ENCODE measurements at places on chromosomes 6 and 20. TPM values are rescaled to one million over a fixed set of nuclear protein-coding genes. Genes with fewer than 3 reads are reported as not detected.

DNA sequence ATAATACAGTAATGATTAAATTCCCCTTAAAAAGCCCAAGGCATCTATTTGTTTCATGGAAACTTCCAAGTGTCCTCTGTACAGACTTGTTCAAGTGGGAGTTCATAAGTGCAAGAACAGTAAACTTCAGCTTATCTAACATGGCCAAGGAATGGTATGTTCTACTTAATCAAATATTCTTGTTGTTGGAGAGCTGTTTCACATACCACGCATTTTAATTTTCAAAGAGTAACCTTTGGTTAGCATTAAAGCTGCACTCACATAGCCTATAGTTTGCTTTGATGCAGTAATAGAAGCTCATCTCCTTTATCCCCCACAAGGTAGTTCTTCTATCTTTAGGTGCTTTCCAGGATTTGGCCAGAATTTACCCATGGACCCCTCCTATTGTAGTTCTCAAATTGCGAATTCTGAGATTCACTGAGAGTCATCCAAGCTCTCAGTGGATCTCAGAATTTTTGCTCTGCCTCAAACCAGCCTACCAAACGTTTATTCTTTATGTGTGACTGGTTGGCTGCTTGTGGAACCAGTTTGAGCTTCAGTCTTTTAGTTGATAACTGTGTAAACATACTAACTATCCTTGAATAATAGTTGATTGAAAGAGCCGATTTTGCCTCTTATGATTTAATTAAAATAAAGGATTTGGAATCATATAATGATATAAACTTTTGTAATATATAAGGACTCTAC, 668.0 kb upstream of the FLRT3 start:
- no peak overlapping the region for H3K4me3 ChIP-seq
- no peak overlapping the region for H3K27ac ChIP-seq
- no peaks in the 10 kb centered on the region for H3K4me1 ChIP-seq
- H3K27me3 ChIP-seq, result no peaks in the 10 kb centered on the region
- no peaks in the 10 kb centered on the region for H3K36me3 ChIP-seq

DNA sequence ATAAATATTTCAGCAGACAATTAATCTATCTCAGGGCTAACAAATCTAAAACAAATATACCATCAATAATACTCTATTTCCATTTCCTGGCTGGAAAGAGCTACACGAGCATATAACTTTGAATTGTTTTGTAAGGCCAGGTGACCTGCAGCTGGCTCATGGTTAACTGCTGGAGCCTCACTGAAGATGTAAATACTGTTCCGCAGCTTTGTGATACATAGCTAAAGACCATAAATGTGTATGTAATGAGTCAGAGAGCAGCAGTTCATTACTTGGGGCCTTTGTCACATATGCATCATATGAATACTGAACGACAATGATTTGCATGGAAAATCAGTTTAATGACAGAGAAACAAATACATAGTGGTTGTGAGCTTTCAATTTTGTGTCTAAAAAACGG, 109.4 kb upstream of the CCN2 start:
- H3K27ac ChIP-seq, result no peak overlapping the region
- no peaks in the 10 kb centered on the region for H3K36me3 ChIP-seq
- no peaks in the 10 kb centered on the region for H3K4me1 ChIP-seq
- H3K27me3 ChIP-seq, result no peaks in the 10 kb centered on the region

DNA sequence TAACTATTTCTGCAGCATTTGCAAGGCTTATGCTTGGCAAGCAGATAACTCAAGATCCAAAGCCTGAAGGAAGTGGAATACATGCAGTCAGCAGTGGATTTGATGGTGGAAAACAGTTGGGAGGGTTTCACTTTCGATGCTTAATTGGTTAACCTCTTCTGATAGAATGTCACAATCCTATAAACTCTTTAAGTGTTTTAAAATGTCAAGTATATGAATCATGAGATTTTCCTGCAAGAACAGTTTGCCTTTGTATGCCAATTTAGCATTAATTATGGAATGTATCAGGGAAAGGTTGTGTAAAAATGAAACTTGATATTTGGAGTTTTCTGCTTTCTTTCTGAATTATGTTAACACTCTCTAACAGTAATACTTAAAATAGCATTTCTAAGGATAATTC, 36.6 kb downstream of the NKX2-4 start:
- no peak overlapping the region for H3K4me3 ChIP-seq
- peaks cover 13% of the 10 kb centered on the region for H3K4me1 ChIP-seq
- H3K27ac ChIP-seq, result no peak overlapping the region

The RSPH4A gene
- 0.64 TPM for polyA plus RNA-seq

GRCh38 chr6:62323818-62324431, 37.9 kb upstream of the KHDRBS2 start:
- no peak overlapping the region for H3K4me3 ChIP-seq
- no peaks in the 10 kb centered on the region for H3K27me3 ChIP-seq
- no peak overlapping the region for H3K27ac ChIP-seq

GRCh38 chr6:88248709-88249321, 82.7 kb upstream of the CNR1 start:
- H3K27ac ChIP-seq, result no peak overlapping the region
- H3K4me3 ChIP-seq, result no peak overlapping the region
- DNase-seq, result no peak
- no peaks in the 10 kb centered on the region for H3K27me3 ChIP-seq

The HLA-A gene
- 341 TPM for polyA plus RNA-seq

DNA sequence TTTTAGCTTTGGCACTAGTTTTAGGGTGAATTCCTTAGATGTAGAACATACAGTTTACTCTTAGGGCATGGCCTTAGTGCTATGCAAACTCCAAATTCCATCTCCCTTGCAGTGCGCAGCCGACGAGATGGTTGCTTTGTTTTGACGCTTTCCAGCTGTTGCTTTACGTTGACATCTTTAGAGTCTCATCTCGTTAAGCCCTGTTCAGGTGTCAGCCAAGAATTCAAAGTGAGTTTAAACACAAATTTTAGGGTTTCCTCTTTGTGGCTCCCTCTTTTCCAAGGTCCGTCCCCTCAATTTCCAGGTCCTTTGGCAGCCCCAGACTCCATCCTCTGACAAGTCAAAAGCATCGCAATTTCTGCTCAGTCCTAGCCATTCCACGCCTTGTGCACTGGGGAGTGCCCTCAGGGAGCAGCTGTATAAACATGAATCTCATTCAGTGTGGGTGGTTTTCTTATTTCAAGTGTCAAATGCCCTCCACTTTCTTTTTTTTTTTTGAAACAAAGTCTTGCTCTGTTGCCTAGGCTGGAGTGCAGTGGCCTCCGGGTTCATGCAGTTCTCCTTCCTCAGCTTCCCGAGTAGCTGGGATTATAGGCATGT, 14.1 kb upstream of the MAK start:
- DNase-seq, result no peak
- H3K36me3 ChIP-seq, result no peaks in the 10 kb centered on the region

The TREML4 gene
- polyA plus RNA-seq, result not detected

- H3K27ac ChIP-seq, result no peak overlapping the region
- DNase-seq, result no peak
- no peak overlapping the region for H3K4me3 ChIP-seq
- H3K36me3 ChIP-seq, result no peaks in the 10 kb centered on the region
- no peaks in the 10 kb centered on the region for H3K27me3 ChIP-seq
These were observed 239.6 kb downstream of the ERMARD start for GRCh38 chr6:169991031-169991390.

The CD83 gene
- 6.6 TPM for polyA plus RNA-seq

- no peaks in the 10 kb centered on the region for H3K36me3 ChIP-seq
- no peaks in the 10 kb centered on the region for H3K27me3 ChIP-seq
- H3K4me1 ChIP-seq, result no peaks in the 10 kb centered on the region
- no peak overlapping the region for H3K27ac ChIP-seq
- H3K4me3 ChIP-seq, result no peak overlapping the region
- DNase-seq, result no peak
These were observed 13.2 kb upstream of the ASXL1 start for GRCh38 chr20:32344835-32345506.

- H3K4me1 ChIP-seq, result peaks cover 22% of the 10 kb centered on the region
- H3K27ac ChIP-seq, result peak overlapping the region; percentile 95
- DNase-seq, result no peak
- no peak overlapping the region for H3K4me3 ChIP-seq
These were observed 96.2 kb downstream of the PSMG4 start for GRCh38 chr6:3355011-3355357.

DNA sequence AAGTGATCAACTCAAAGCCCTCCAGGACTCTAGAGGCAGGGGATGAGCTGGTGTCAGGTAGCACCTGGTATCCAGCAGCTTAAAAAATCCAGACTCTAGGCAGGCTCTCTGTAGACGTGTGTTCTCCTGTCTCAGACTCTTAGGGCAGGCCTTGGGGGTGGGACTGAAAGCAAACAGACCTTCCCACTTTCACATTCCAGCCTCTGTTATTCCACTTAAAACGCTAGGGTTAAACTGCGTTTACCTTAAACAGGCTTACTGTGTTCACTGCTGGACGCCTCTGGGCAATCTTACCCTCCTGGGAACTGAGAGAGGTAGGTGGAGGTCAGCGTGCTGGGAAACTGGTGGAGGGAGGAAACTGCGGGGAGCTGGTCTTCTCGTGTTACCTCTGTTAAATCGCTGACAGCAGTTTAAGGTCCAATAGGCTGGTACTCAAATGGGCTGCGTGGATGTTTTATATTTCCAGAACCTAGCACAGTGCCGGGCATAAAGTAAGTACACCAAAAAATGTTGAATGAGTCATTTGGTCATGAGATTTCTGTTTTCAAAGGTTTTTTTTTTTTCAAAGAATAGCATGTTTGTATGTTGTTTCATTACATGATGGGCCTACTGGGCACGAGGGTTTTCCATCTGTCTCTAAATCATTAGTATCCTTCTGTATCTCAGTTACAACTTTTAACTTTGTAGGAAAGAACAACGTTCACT, at the start of gene GCNT2:
GCNT2 (plus strand) TSS at position 248 of the 705 bp plus-strand sequence. CDS start 7,561 bp downstream, outside the sequence.
- no peaks in the 10 kb centered on the region for H3K36me3 ChIP-seq
- H3K27me3 ChIP-seq, result no peaks in the 10 kb centered on the region
- no peak for DNase-seq
- no peak within 1 kb of the TSS for H3K4me3 ChIP-seq

GRCh38 chr6:108186226-108186625, 20.4 kb downstream of the NR2E1 start:
- H3K36me3 ChIP-seq, result no peaks in the 10 kb centered on the region
- H3K27ac ChIP-seq, result no peak overlapping the region
- no peaks in the 10 kb centered on the region for H3K4me1 ChIP-seq
- no peak overlapping the region for H3K4me3 ChIP-seq
- DNase-seq, result no peak

GRCh38 chr6:90494067-90494780, 92.6 kb downstream of the MAP3K7 start:
- H3K36me3 ChIP-seq, result no peaks in the 10 kb centered on the region
- DNase-seq, result no peak

GRCh38 chr20:52103913-52104545, 87.5 kb downstream of the ZFP64 start:
- H3K27ac ChIP-seq, result no peak overlapping the region
- H3K36me3 ChIP-seq, result no peaks in the 10 kb centered on the region
- H3K27me3 ChIP-seq, result peaks cover 32% of the 10 kb centered on the region
- no peak for DNase-seq

DNA sequence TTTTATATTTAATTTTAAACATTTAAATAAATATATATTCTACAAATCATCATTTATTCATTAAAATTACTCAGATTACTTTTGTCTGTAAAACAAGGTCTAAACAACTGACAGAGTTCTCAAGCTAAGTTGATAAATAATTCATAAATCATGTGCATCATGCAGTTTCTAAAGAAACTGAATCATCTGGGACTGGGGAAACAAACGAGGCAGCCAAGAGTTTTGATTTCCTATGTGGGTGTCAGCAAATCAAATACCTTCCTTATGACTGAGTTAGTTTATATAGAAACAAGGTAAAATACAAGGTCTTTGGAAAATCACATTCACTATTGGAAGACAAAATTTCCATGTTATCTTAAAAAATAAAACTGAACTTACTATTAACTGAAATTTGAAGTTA, 149.9 kb upstream of the BEND6 start:
- no peak for DNase-seq
- peaks cover 10% of the 10 kb centered on the region for H3K4me1 ChIP-seq

GRCh38 chr6:90149280-90149679, 147.4 kb downstream of the BACH2 start:
- no peak overlapping the region for H3K4me3 ChIP-seq
- H3K27me3 ChIP-seq, result no peaks in the 10 kb centered on the region
- no peak overlapping the region for H3K27ac ChIP-seq
- no peaks in the 10 kb centered on the region for H3K4me1 ChIP-seq
- no peak for DNase-seq
- no peaks in the 10 kb centered on the region for H3K36me3 ChIP-seq

GRCh38 chr6:35970181-35970580, 49.3 kb upstream of the SRPK1 start:
- H3K4me3 ChIP-seq, result no peak overlapping the region
- no peak for DNase-seq
- no peaks in the 10 kb centered on the region for H3K36me3 ChIP-seq
- H3K4me1 ChIP-seq, result no peaks in the 10 kb centered on the region
- no peaks in the 10 kb centered on the region for H3K27me3 ChIP-seq

DNA sequence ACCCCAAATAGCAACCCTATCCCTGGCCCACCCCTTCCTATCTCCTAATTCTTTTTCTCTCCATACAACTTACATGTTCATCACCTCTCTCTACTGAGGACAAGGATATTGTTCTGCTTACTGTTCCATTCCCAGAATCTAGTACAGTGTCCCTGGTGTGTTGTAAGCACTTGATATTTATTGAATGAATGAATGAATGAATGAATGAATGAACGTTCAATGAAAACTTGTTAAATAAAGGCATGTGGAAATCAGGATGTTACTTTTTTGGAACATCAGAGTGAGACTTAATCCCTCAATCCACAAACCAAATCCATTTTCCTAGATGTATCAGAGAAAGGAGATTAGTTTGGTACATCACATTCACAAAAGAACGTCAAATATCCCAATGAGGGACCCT, 6.8 kb upstream of the JPH2 start:
- H3K27me3 ChIP-seq, result no peaks in the 10 kb centered on the region
- H3K27ac ChIP-seq, result no peak overlapping the region
- H3K4me1 ChIP-seq, result no peaks in the 10 kb centered on the region
- H3K4me3 ChIP-seq, result no peak overlapping the region
- DNase-seq, result no peak
